ENCODE measurements at places on chromosomes 13 and 19.

DNA sequence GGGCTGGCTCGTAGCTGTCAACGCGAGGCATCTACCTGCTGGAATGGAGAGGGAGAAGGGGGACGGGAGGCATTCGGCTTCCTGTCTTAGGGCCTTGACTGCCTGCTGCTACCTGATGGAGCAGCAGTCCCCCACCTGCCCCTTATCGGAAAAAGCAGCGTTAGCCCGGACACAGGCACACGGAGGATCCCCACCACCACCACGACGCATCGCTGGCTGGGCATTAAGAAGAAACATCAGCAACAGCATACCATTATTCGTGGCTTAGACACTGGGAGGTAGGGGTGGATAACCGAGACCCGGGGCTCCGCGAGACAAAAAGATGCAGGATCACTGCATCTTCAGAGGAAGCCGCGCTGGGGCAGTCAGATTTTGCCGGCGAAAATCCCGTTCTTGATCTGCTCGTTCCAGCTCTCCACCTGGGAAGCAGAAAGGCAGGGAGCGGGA lies 1.1 kb downstream of the COX6B2 start:
- DNase-seq, result no peak

DNA sequence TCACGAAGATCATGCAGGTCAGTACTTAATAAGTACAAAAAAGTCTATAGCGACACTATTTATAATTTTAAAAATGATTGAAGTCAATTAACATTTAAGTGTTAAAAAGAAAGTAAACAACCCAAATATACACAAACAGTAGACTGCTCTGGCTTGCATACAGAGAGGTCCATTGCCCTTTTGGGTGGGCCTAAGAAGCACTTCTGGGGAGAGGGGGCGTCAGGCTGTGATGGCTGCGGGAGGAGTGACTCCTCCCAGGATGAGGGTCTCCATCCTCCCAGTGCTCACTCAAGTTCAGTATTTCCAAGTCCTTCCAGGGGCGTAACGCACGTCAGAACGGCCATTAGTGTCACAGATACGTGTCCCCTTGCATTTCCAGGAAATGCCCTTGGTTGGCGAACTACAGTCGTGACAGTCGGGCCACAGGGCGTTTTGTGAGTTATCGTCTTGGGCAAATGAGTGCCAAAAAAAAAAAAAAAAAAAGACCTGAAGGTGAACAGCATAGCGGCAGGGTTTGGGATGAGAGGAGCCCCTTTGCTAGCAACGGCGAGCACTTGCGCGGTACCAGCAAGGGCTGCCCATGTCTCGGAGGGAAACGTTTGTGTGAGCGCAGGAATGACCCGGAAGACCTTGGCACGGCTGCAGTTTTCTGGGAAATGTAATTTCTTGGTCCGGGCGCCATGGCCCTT lies at the start of gene SCGB2B2:
Gene SCGB2B2 (minus strand): TSS at position 463 of the 689 bp plus-strand sequence. CDS start 82,596 bp downstream, outside the sequence.
- peak; percentile 76 for DNase-seq

- DNase-seq, result no peak
Observed at GRCh38 chr13:51717786-51718398, 86.1 kb downstream of the DHRS12 start.

GRCh38 chr13:108525827-108526226 lies 103.6 kb upstream of the MYO16 start:
- DNase-seq, result no peak

DNA sequence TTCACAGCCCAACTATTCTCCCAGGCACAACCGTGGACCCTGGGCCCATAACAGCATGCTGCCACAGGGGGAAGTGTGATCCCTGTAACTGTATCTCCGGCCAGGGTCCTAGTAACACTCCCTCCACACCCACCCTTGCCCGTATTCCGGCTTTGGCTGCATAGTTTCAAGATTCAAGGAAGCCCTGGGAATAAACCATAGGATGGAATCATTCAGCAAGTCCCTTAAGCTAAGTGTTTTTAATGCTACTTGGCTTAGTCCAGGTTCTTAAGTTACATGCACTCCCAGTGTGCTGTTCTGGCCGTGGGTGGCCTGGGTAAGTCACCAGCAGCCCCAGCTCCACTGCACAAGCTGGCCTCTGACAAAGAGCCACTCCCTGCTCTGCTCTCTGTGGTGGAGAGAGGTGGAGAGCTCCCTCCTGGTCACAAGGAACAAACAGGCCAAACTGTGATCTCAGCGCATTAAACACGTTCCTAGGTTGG lies 532.4 kb upstream of the SGCG start:
- no peak for DNase-seq

GRCh38 chr13:99013951-99014350 lies 36.1 kb upstream of the DOCK9 start:
- no peak for DNase-seq

DNA sequence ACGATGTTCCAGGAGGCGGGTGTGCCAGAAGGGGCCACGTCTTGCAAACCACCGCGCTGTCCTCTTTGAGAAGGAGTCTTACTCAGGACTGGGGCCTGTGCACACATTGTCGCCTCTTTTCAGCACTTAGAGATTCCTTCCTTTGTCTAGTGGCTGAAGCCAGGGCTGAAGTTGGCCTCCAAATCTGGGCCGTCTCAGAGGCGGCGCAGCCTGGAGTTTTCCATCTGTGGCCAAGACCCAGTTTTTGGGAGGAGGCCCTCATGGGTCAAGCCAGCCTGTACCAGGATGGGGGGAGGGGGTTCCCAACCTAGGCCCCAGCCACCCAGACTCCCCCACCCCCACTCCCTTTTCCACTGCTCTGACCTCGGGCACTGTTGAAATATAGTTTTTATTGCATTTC lies 11.8 kb downstream of the ANO8 start:
- DNase-seq, result no peak

DNA sequence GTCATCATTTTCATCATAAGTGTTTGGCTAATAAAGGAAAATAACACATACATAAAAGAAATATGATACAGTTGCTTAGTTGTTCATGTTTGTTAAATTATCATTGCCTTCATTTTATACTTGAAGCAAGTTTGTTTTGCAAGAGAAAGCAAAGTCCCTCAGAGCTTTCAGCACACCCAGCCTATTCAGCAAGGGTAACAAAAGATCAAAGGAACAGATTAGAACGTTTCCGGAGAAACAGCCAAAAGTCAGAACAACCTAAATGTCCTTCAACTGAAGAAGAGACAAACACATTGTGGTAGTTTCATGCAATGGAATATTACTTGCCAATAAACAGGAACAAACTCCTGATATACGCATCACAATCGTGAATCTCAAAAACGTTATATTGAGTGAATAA lies 380.7 kb downstream of the MZT1 start:
- DNase-seq, result no peak

GRCh38 chr13:30932481-30933353 lies at the start of gene TEX26:
Gene TEX26, plus strand, starts transcription at chr13:30932656. Its CDS starts 60 bp downstream, at chr13:30932716.
- no peak for DNase-seq

DNA sequence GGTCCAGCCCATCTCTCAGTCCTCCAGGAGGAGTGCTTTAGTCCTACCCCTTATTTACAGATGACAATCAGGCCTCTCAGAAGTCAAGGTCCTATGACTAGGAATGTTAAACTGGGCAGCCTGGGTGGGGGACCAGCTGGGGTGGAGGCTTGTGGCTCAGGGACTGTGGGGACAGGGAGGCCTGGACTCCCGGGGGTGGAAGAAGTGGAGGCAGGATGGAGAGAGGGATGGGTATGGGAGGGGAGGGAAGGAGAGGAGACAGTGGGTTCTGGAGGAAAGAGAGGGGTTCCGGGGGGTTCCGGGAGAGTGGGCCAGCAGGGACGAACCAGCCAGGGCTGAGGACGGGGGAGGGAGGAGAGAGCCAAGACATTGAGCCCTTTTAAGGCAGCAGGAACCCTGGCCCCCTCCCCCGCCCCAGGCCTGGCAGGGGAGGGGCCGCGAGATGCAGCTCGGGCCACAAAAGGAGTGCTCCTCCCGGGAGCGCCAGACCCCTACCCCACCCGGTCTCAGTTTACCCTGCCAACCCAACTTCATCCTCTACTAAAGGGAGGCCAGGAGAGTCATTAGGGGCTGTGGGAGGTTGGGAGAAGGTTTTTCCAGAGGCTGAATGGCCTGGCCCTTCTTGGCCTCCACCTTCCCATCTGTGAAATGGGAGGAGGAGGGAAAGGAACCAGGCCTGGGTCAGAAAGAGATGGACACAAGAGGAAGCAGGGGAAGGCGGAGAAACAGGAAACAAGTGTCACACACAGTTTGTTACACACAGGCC lies 1.7 kb downstream of the DMPK start:
- DNase-seq, result no peak

- DNase-seq, result no peak
Observed at GRCh38 chr13:26227166-26227971, 5.3 kb upstream of the RNF6 start.

GRCh38 chr13:51770681-51771417 lies 33.1 kb downstream of the DHRS12 start:
- no peak for DNase-seq

- no peak for DNase-seq
Observed at GRCh38 chr13:36531746-36532486, 99.6 kb downstream of the CCNA1 start.

DNA sequence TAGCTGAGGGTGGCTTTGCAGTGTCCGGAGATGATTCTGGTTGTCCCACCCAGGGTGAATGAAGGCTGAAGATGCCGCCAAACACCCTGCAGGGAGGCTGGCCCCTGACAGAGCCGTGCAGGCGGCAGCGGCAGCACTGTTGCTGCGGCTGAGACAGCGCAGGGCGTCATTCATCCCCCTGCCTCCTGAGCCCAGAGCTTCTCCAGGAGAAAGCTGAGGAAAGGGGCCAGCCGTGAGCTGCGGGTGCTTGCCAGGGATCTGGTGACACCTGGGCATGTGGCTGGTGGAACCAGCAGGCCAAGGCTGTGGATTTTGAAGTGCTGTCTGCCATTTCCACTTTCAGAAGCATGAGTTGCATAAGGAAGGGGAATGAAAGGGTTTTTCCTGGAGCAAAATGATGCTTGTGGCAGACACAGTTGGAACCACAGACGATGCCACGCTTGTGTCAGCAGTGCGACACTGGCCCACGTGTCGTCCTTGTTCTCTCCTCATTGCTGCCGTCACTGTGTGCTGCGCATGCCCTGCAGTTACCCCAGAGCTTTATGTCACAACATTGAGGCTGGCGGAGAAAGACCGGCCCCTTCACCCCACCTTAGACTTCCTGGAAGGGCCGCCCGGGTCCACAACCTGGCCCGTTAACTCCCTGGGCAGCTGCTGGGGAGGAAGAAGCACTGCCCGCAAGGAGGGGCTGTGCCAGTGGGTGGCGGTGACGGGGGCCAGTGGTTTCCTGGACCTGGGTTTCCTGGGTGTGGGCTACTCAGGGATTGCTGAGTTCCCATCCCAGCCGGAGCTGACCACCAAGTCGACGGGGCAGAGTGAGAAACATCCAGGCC lies 22.7 kb downstream of the TFDP1 start:
- no peak for DNase-seq

GRCh38 chr13:114099918-114100445 lies 32.4 kb downstream of the RASA3 start:
- DNase-seq, result no peak

- no peak for DNase-seq
Observed at GRCh38 chr13:106118050-106118449, 417.4 kb downstream of the EFNB2 start.

DNA sequence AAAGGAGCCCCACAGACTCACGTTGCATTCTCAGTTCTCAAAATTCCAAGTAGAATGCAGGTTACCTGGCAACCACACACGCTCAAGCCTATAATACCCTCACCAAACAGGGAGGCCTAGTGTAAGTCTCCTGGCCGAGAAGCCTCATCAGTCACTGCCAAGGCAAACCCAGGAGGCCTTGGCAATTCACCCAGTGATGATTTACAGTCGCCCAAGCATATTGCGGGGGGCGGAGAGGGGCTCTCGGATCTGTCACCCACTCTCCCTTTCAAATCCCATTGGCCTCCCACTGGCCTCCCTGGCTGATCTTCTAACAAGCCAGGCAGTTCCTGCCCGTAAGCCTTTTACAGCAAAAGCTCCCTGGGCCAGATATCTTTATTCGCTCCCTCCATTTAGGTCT lies 1.1 kb downstream of the AKAP8L start:
- no peak for DNase-seq

DNA sequence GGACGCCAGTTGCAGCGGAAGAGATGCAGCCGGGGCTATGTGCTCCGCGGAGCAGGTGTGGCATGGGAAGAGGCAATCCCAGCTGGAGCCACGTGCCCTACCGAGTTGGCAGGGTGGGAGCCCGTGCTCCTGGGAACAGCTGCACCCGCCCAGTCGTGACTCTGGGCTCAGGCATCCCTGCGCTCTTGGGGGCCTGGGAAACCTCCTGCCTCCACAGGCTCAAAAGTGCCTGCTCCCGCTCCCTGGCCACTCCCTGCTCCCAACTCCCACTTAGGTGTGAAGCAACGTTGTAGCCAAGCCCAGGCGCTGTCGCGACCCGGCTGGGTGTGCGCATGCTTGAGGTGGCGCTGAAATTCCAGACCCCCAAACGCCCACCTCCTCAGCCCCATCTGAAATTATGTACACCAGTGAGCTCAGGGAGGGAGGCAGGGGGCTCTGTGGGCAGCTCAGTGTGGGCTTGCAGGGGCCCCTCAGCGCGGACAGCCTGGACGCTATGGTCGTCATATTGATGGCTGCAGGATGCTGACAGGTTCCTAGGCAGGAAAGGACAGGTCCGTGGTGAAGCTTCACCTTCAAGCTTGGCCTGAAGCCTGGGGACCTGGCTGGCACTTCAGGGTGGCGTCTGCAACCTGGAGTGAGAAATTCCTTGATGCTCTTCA lies 429.9 kb downstream of the SLITRK1 start:
- no peak for DNase-seq

DNA sequence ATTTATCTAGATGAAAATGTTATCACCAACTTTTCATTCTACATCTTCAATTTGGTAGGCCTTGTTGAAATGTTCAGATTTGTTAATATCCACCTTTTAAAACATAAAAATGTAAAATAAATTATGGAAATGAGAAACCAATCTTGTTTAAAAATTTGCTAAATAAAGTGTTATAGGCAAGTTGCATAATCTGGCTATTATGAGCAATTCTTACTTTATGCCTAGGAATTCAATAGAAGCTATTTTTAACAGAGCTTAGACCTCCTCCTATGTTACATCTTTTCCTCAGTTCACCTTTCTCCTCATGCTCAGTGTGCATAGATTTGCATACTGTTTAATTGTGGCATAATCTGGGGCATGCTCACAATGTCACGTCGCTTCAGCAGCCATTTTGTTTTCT lies 87.9 kb upstream of the POSTN start:
- no peak for DNase-seq

GRCh38 chr19:29381353-29382203 lies 144.2 kb upstream of the VSTM2B start:
- no peak for DNase-seq

GRCh38 chr13:51980908-51981307 lies 30.3 kb downstream of the ATP7B start:
- DNase-seq, result no peak

GRCh38 chr13:109859898-109860297 lies 73.5 kb upstream of the IRS2 start:
- DNase-seq, result no peak

GRCh38 chr19:7862413-7862951 lies 11.7 kb downstream of the PRR36 start:
- peak; percentile 49 for DNase-seq

- DNase-seq, result no peak
Observed at GRCh38 chr19:15324791-15325519, 7.4 kb downstream of the BRD4 start.

All from activated CD4-positive, CD25-positive, alpha-beta regulatory T cell (primary cell).